ENCODE measurements at places on chromosomes 12 and 14.

GRCh38 chr14:94485944-94486841 lies 10.2 kb upstream of the SERPINA9 start:
- DNase-seq: peak; percentile 73

DNA sequence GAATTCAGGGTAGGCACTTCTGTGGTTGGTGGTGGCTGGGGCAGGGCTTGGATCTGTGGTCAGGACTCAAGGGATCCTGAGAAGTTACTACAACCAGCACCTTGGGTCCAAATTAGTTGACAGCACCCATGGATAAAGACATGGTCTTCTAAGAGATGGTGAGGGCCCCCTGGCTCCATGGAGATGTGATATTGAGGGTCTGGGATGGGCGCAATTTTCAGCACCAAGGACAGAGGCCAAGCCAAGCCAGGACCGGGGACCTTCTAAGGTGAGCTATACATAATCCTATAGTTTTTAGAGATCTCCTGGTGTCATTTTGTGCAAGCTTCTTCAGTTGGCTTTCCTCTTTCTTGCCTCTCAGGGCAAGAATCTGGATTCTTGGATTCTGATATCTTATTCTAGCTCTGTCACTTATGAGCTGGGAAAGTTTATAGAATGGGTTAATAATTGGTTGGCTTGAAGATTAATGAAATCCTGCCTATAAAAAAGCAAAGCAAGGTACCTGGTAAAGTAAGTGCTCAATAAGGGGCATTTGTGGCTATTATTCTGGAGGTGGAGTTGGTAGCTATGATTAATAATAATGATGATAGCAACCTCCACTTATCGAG lies 130.1 kb upstream of the LHX5 start:
- no peak for DNase-seq

- no peak for DNase-seq
These were observed 27.7 kb upstream of the TMED10 start for GRCh38 chr14:75204116-75204515.

DNA sequence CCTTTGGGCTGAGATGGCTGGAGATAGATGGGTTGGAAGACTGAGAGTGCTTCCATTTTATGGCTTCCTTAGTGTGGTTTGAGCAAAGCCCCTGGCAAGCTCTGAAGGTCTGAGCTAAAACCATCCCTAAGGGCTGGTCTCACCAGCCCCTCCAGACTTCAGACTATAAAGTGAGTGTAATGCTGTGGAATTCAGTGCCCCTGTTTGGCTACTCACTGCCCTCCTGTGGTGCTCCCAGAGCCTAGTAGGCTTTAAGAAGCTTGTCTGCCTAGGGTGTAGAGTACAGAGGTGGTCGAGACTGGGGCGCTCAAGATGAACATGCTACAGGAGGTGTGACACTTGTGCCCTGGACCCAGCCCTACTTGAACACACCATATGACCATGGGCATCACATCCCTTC lies 246.7 kb upstream of the FKBP4 start:
- DNase-seq: no peak

- DNase-seq: no peak
These were observed 151.4 kb downstream of the TSPAN9 start for GRCh38 chr12:3228552-3228951.

GRCh38 chr12:13071305-13072280 lies 27.4 kb downstream of the FAM234B start:
- DNase-seq: no peak

DNA sequence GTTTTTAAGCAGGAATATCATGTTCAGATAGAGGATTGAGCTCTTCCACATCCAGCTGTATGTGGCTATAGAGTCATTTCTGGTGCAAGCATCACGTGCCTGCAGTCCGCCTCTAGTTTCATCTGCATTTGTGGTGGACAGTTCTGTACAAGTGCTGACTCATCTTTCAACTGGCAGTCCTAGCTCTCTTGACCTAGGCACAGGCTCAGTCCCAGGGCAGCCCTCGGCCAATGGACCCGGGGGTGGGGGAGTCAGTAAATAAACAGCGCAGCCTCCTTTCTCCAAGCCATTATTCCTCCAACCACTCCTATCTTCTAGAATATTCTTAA lies 41.8 kb upstream of the FRMD6 start:
- DNase-seq: no peak

DNA sequence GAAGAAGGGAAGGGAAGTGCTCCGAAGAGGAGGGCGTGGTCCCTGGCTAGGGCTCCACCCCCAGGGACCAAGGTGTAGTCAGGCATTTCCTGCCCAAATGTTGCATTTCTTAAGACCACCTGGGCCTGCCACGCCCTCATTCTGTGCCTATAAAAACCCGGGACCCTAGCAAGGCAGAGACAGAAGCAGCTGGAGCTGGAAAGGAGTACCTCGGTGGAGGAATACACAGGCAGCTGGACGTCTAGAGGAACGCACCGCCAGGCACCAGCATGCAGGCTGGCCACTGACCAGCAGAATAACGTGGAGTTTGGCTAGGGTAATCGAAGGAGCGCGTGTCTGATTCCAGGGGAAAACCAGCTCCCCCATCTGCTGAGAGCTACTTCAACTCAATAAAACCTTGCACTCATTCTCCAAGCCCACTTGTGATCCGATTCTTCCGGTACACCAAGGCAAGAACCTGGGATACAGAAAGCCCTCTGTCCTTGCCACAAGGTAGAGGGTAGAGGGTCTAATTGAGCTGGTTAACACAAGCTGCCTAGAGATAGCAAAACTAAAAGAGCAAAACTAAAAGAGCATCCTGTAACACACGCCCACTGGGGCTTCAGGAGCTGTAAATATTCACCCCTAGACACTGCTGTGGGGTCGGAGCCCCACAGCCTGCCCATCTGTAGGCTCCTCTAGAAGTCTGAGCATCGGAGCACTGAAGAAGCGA lies 21.0 kb downstream of the CFL2 start:
- DNase-seq: no peak

DNA sequence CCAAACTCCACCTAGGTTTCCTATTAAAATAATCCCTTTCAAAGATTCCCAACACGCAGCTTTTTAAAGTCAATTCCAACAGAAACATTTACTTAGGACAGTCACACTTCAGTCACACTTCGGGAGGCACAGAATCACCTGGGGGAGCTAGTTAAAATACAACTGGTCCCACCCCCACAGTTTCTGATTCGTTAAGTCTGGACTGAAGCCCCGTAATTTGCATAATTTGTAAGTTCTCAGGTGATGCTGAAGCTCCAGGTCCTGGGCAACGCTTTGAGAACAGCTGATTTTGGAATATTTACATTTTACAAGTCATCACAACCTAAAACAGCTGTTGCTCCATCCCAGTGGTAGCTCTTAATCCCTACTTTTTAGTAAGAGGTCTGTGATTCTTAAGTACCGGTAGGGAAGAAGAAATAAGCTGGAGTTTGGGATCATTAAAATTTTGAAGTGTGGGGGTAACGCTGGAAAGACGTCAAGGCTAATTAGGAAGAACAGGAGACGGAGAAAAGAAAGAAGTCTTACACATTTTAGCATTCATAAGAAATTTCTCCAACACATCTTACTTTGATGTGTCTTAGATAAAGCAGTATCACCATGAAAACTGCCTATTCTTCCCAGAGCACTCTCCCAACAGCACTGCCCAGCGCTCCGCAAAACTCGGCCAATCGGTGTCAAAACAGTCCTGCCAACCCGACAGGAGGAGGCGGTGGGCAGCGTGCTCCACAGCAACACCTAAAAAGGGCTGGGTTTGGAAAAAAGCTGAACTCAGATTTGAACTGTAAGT lies 1.1 kb downstream of the IPO8 start:
- DNase-seq: peak; percentile 85

- no peak for DNase-seq
These were observed 112.7 kb downstream of the SLC16A7 start for GRCh38 chr12:59708484-59708883.

- DNase-seq: no peak
These were observed 26.1 kb upstream of the SLC6A13 start for GRCh38 chr12:288687-289086.

DNA sequence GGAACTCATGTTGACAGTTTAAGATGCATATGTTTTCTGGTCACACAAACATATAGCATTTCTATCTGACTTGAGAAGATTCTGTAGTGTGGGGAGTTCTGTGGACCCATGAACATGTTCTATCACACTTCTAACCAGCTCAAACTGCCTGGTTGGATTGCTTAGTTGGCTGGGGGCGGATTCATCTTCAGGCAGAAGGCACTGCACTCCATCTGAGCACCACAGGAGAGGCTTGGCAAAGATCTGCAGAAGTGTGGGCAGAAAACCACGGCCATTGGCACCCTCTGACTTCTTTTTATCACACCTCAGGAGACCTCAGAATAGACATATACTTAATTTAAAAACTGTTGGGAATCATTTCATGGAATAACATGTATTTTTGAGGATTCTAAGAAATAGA lies 68.5 kb downstream of the LIN7A start:
- no peak for DNase-seq

DNA sequence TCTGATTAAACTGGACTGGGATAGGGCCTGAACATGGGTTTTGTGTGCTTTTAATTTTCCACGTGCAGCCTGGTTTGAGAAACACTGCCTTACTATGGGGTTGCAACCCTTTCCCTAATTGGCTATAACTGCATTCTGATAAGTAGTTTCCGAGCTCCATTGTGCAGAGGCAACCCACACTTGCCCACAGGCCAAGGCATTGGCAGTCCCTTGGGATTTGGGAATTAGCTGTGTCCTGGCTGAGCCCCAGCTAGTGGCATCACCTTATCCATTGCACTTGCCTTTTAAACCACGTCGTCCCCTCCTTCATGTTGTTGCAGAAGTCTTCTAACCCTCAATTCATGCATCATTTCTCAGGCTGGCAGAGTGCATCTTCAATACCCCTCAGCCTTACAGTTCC lies 10.2 kb downstream of the VCPKMT start:
- no peak for DNase-seq

GRCh38 chr12:80864046-80864735 lies 73.5 kb downstream of the LIN7A start:
- no peak for DNase-seq

DNA sequence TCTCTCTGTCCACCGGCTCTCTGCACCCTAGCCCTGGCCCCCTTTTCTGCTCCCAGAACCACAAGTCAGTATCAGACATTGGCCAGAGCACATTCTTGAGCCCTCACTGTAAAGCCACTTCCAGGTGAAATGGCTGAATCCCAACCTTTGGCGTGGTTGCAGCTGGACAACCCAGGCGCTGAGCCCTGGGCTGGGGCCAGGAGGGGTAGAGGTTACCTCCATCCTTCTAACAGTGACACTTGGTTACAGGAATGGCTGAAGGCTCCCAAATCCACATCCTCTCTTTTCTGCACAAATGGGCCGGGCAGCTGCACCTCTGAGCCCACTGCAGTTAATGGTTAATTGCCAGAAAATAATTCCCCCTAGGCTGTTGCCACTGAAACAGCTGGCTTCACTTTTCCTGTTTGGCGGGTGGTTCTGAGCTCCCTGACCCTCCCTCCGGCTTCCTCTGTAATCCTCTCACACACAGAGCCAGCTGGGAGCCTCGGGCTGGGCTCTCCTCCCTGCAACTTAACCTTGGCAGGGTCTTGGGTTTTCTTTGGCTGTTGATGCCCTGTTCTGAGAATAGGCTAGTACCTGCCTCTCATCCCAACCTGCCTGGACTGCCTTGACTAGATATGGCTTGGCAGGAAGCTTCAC lies 44.1 kb downstream of the TSPAN11 start:
- DNase-seq: no peak

DNA sequence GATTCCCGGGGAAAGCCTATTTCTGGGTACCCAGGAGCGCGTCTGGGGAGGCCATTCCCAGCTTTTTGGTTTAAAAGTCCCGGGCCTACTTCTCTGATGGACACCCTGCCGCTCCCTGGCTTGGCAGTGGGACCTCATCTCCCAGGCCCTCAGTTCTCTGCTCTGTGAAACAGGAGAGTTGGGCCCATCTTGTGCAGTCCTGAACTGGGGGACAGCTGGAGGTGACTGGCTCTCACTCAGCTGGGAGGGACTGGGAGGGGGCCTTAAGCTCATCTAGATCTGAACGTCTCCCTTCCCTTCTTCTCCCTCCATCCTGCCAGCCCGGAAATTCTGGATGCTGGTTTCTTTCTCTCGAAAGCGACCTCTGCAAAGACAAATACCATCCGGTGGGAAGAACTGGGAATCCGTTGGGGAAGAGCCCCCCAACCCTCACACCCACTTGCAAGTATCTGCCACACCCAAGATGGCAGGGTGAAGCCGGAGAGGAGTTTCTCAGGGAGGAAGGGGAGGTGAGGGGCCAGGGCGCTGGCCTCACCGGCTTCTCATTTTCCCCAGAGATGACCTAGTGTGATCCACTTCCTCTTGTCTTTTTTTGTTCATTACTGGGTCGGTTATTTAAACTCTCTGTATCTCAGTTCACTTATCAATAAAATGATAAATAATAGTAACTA lies 1.4 kb downstream of the RIN3 start:
- DNase-seq: no peak

DNA sequence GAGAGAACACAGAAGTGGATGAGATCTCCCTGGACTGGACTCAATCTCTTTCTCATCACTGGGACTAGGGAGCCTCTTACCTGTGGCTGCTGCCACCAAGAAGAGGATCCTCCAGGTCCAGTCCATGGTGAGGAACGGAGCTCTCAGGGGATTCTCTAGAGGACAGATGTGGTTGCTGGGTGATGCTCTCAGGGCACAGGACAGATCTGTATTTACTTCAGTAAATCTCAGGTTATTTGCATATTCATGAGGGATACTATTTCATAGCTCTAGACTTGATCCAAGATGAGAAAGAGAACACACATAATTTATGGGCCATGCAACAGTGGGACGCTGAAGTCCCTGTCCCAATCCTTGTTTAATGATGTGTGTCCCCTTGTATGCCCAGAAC lies 460.5 kb downstream of the TMEM121 start:
- peak; percentile 18 for DNase-seq

- DNase-seq: no peak
These were observed 152.0 kb upstream of the CCND2 start for GRCh38 chr12:4121506-4122020.

DNA sequence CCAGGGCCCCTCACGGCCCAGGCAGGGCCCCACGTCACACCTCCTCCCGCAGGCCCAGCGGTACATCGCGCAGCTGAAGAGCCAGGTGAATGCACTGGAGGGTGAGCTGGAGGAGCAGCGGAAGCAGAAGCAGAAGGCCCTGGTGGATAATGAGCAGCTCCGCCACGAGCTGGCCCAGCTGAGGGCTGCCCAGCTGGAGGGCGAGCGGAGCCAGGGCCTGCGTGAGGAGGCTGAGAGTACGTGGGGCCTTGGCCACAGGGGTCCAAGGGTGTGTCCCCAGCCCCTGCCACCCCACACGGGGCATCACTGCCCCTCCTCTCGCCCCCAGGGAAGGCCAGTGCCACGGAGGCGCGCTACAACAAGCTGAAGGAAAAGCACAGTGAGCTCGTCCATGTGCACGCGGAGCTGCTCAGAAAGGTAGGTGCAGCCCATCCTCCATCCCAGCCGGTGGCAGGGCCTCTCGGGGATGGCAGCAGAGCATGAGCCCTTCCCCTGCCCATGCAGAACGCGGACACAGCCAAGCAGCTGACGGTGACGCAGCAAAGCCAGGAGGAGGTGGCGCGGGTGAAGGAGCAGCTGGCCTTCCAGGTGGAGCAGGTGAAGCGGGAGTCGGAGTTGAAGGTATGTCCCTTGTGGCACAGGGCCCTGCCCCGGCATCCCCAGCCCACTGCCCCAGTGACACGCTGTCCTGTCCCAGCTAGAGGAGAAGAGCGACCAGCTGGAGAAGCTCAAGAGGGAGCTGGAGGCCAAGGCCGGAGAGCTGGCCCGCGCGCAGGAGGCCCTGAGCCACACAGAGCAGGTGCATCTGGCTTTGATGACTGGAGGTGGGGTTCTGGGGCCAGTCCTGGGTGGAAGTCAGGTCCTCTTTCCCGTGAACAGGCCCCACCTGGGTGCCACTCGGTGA lies 20.9 kb downstream of the HIP1R start:
- DNase-seq: peak; percentile 32

GRCh38 chr14:101476258-101476915 lies 84.9 kb upstream of the DIO3 start:
- DNase-seq: no peak

GRCh38 chr12:110750784-110751461 lies 8.2 kb upstream of the PPP1CC start:
- no peak for DNase-seq
